ENCODE measurements at places on chromosomes 2 and 18.

DNA sequence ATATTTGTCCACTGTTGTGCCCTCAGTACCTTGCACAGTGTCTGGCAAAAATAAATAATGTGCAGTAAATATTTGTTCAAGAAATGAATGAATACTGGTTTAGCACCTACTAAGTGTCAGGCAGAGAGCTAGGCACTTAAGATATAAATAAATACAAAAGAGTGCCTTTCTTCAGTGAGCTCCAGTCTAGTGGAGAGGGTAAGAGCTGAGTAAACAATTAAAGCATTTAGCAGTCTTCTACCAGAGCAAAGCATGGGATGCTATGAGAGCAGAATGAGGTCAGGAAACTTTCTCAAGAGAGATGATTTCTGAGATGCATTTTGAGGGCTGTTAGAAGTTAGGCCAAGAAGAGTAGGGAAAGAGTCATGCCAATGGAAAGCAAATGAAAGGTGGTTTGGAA lies 314.7 kb downstream of the DSC3 start:
- DNase-seq, result no peak

DNA sequence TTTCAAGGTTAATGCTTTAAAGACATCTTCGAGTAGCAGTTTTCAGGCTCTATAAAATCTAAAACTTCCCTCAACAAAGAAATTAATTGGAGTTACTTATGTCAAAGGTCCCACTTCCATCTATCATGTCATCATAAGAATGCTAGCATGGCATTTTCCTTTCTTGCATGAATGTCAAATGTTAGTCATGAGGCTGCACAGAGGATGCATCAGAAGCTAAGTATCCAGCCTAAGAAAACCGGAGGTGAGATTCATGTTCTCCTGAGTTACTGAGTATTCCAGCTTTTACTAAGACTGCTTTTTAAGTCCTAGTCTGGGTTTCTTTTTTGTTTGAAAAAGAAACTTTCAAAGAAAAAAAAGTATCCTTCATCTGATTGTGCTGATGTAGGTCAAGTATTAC lies 130.6 kb upstream of the CDH19 start:
- DNase-seq, result no peak

DNA sequence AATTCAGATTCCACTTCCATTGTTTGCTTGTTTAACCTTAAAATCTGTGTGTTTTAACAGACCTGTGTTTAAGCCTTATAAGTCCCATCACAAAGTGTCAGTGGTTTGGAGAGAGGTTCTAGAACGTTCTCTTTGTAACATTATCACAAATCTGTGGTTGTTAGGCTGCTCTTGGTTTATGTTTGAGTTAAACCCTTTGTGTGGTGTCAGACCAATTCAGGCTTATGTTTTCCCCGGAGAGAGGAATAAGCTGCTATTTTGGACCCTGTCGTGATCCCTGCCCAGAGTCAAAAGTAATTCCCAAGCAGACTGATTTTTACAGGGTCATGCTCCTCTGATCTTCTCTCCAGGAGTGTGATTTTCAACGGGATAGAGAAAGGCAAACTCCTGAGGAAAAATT lies 43.8 kb upstream of the LTBP1 start:
- no peak for DNase-seq

DNA sequence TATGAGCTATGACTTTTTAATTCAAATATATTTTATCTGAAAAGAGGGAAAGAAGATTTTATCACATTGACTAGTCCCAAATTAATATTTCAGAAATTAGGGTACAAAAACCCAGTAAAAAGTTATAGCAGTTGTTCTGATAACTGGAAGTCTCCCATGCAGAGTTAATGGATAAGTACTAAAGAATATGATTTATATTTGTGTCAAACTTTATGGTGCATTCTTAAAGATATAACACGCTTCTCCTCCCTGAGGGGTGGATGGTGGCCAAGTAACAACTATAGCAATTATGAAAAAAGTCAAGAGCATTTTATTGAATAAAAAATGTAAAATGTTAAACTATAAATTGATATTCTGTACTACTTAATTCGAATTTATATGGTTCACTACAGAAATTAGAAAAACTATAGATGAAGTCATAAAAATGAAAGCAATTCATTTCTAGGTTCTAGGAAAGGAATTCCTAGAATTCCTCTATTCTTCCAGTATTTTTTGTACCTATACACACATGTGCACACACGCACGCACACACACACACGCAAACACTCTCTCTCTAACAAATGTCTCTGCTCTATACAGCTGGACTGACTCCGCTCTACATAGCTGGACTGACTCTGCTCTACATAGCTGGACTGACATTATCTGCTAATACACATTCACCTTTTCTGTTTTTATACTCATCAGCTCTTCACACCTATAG lies 111.3 kb downstream of the PRELID3A start:
- DNase-seq, result no peak

DNA sequence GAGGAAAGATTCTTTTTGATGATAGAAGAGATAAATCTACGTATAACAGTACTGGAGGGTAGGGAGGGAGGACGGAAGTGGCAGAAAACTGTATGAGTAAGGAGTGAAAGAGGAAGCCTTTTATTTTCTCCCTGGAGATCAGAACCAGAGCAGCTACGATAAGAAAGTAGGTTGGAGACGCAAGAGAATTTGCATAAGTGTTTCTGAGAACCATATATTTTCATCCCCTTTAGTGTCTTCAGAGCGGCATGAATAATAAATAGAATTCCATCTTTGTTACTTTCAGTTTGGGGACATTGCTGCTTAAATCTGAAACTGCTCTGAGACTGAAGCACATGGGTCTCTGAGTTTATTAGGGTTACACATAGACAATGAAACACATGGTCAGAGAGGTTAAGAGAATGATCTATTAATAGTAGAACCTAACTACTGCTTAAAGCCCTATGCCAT lies 230.2 kb upstream of the TNP1 start:
- DNase-seq, result no peak

DNA sequence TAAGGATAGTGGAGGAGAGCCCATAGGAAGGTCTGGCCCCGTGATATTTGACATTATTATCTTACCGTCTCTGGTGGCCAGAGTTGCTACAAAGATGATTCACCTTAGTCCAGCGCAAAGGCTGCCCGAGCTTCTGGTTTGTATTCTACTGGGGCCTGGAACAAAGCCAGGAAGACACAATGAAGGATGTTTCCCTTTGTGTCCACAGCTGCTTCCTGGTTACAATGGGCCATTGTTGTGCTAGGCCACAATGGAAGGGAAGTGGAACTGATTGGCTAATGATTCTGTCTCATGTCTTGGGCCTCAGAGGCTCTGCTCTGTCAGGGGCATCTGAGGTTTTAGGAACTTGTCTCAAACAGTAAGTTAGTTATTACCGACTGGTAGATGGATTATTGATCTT lies 132.2 kb downstream of the TDRD15 start:
- DNase-seq, result no peak

DNA sequence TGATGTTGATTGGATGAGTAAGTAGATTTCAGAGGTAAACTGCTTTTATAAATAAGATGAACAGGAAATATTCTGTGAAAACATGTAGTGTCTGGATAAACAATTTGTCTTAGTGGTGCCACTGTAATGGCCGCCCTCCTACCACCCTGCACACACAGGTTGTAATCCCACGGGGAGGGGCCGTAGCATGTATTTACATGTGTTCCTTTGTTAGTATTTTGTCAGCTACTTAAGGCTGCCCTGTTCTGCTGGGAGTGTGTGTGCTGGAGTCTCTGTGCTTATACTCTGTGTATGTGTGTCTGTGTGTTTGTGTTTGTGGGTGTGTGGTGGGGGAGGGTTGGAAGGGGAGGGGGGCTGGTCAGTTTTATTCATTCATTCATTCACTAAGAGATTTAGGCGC lies 5.1 kb downstream of the TSHZ1 start:
- DNase-seq, result no peak

DNA sequence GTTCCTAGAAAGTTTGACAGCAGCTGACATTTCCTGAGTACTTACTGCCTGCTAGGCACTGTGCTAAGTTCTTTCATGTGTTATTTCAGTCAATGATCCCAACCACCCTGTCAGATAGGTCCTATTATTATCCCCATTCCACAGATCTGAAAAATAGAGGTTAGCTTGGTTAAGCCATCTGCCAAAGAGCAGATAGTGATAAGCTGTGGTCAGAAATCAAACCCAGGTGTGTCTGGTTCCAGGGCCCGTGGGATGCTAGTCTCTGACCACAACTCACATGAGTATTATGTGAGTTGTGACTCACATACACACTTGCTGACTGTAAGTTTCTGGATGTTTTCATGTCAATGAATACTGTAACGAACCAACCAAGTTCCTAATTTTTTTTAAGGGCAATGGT lies 132.0 kb upstream of the APCDD1 start:
- no peak for DNase-seq

DNA sequence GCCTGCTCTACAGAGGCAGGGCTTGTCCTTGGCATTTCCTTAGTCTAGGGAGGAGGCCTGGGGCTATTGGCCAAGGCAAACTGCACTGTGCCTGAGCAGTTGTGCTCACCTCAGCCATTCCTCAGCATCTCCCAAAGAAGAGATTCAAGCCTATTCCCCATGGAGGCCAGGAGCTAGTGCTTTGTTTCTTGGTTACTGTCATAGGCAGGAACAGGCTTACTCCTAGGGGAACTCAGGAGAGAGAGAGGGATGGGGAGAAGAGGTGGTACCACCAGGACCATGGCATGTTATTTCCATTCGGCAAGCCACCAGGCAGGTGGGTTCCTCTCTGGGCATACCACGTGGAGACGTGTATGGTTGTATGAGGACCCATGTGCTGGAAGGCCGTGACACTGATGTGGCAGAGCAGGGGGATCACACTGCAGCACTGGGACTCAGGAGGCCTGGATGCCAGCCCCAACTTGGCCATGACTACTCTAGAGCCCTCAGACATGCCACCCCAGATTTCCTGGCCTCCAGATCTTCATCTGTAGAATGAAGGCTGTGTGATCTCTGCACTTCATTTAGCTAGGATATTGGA lies 233.7 kb downstream of the LOXHD1 start:
- DNase-seq, result no peak

GRCh38 chr2:106129150-106129549 lies 65.0 kb downstream of the UXS1 start:
- no peak for DNase-seq

DNA sequence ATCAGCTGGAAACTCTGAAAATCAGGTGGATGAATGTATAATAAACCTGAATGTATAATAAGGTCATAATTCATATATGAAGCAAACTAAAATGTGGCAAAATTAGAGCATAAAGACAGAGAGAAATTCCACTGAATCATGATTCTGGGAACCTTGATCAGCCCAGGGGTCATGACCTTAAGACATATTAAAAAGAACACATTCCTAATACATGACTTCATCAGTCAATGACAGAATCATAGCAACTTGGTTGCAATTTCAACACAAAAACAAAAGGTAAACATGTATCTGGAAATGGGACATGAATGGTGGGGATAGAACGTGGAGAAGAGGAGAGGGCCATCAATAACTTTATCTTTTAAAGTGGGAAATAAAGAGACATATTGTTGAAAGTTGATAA lies 17.6 kb downstream of the AFF3 start:
- DNase-seq, result no peak

DNA sequence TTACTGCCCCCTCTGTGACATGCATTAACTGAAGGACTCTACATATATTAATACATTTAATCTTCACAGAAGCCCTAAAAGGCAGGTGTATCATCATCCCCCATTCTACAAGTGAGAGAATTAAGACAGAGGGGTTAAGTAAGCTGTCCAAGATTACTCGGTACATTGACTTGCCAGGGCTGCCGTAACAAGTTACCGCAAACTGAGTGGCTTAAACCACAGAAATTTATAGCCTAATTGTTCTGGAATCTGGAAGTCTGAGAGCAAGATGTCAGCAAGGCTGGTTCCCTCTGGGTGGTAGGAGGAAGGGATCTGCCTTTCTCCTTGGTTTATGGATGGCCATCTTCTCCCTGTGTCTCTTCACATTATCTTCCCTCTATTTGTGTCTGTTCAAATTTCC lies 605.5 kb downstream of the EPHA4 start:
- DNase-seq, result no peak

DNA sequence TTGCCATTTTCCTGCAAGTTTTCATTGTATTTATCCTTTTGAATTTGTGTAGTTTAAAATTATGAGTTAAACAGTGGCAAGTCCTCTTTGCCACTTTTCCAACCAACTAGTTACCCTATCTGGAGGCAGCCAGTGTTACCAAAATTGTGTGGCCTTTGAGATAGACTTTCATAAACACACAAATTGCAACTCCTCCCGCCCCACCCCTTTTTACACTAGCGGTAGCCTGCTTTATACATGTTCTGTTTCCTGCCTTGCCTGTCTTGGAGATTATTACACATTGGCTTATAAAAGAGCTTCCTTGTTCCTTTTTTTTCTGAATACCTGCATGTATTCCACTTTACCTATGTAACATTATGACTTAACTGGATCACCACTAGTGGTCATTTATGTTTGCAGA lies 56.5 kb downstream of the RPIA start:
- no peak for DNase-seq

- no peak for DNase-seq
Measured at GRCh38 chr2:67719351-67719750, 322.2 kb downstream of the ETAA1 start.

- no peak for DNase-seq
Measured at GRCh38 chr2:132623096-132623839, 46.7 kb downstream of the LYPD1 start.

- no peak for DNase-seq
Measured at GRCh38 chr2:201223089-201224073, 37.0 kb upstream of the CASP8 start.

- DNase-seq, result no peak
Measured at GRCh38 chr2:65979446-65979845, 455.5 kb upstream of the MEIS1 start.

DNA sequence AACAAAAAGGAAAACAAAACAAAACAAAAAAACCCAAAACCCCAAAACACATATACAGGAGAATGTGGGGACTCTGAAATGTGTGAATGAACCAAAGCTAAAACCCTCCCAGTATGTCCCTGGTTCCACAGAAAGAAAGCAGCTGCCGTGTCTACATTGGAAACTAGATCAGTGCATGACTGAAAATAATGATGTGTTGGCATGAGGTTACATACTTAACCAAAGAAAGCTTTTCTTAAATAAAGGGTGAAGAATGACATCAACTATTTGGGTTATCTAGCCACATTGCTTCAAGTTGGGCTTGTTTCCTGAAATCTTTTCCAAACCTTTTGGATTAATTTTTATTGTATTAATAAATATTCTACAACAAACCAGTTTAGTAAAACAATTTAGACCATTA lies 91.9 kb upstream of the FN1 start:
- no peak for DNase-seq

DNA sequence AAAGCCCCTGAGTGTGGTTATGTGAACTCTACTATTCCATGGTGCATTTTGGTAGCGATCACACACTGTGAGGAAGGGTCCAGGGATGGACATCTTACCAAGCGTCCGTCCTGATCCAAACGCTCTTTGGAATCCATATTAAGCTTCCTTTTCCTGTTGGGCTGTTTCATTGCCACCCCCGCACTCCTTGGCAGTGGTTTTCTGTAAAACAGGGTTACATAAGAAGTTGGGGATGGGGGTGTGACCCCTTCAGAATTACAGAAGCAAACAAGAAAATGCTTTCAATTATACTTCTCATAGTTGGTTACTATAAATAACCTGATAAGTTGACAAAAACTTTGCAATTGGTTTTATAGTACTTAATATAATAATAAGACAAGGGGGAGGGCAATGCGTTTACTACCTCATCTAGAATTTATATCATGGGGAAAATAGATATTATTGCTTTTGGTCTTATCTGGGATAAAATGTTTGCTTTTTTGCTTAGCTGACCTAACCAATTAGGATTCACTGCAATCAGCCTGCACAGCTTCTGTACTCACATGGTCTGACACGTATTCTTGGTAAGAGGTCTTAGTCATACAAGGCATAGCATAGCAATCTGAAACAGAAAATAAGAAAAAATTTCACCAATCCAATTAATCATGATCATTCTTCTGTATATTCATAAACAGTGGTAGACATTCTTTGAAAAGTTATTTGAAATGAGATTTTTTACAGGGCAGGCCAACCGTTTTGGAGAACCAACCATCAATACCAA lies 103.1 kb downstream of the L3MBTL4 start:
- no peak for DNase-seq
